ENCODE measurements at places on chromosomes 5 and 9.

DNA sequence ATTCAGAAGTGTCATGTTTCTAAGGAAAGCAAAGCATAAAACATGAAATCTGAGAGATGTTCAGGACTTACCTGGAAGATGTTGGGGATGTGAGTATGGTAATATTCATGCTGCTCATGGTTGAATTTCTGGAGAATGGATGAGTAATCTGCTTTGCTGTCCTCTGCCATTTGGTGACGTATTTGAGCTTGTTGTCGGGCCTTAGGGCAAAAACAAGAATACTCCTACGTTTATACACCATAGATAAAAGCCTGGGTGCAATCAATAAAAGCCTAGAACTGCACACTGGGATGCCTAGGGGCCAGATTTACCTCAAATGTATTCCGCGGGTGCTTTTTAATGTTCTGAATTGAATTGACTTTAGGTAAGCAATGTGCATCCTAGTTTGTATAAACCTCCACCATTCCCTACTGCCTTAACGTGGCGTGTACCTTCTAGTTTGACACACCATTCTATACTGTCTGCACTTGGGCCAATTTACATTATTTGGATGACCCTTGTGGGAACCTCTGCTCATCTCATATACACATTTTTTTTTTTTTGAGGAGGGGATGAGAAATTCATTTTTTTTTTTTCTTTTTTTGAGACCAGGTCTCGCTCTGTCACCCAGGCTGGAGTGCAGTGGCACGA, 94.4 kb downstream of the USP20 start:
- no peak for DNase-seq

GRCh38 chr5:178330791-178331404, 98.3 kb upstream of the PHYKPL start:
- no peak for DNase-seq

- no peak for DNase-seq
Measured at GRCh38 chr5:151699071-151699901, 12.6 kb upstream of the SPARC start.

DNA sequence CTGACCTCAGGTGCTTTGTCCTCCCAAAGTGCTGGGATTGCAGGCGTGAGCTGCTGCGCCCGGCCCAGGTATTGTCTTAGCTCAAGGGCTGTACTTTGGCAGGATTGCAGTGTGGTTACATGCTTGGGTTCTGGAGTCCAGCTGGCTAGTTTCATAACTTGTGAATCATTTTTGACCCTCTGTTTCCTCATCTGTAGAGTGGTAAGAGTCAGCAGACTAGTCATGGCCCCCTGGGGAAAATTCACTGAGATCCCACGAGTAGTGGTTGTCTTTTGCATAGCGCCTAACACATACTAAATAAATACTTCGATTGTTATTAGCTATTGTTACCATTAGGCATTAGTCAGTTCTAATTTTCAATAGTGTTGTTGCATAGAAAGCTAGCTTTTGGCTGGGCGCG, 14.3 kb downstream of the PTPA start:
- DNase-seq = no peak

- DNase-seq = no peak
Measured at GRCh38 chr5:129608350-129608749, 139.5 kb upstream of the MINAR2 start.

GRCh38 chr9:530681-531080, 310.8 kb upstream of the DMRT1 start:
- no peak for DNase-seq

- no peak for DNase-seq
Measured at GRCh38 chr5:90830058-90830457, 271.5 kb downstream of the ADGRV1 start.

GRCh38 chr9:34580358-34580757, 9.2 kb downstream of the CNTFR start:
- DNase-seq = no peak

GRCh38 chr9:2297771-2298170, 282.6 kb downstream of the SMARCA2 start:
- no peak for DNase-seq

DNA sequence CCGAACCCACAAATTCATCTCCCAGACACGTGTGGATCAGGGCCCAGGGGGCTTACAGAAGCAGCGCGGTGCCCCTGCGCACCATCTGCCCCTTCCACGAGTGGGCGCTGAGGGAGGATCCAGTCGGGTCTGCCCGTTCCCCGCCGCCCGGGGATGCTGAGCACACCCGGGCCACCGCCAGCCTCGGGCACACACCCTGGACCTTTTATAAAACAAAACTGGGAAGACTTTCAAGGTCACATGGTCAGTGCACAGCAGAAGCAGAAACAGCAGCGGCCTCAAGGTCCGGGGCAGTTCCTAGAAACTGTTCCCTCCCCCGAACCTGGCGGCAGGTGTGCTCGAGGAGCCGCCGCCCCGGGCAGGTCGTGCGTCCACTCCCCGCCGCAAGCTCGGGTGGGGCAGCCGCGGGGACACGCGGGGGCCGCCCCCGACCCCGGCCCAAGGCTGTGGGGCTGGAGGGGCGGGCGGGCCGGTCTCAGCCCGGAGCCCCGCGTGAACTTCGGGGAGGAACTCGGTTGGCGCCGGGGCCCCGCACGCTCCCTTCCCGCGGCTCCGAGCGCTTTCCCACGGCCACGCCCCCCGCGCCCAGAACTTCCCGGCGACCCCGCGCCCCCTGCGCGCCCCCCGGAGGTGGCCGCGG, 633 bp upstream of the PPP1R26 start:
- peak; percentile 16 for DNase-seq

GRCh38 chr5:66869347-66869746, 273.2 kb downstream of the MAST4 start:
- DNase-seq = no peak

DNA sequence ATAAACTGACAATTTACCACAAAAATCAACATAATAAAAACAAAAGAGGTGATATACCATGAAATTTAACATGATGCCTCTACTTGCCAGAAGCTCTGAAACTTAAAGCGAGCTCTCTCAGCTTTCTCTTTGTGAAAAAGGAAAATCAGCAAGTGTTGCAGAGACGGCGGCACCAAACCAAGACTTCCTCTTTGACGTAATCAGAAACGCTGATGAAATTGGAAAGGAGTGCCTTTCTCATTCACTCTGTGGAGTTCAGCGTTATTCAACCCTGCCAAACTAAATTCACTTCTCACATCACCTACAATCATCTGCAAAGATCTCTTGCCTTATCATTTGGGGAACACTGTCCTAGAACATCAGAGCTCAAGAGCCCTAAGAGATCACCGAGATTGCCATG, 32.2 kb downstream of the ANXA6 start:
- no peak for DNase-seq

GRCh38 chr9:120899490-120900068, 22.6 kb upstream of the PHF19 start:
- DNase-seq = no peak

- DNase-seq = no peak
Measured at GRCh38 chr9:82570226-82570625, 492.7 kb downstream of the RASEF start.

DNA sequence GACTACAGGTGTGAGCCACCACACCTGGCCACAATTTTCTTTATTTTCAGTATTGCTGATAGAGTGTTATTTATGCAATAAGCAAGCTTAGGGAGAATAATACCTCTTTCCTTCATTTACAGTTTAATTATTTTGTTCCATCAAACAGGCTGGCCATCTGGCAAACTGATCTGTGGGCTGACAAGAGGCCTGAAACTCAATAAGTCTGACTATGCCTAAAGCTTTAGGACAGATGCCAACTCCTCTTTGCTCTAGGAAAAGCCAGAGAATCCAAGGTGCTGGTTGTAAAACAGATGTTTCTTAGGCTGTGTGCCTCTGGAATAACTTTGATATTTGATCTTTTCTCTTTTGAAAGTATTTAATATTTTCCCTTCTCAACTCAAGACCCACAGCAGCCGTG, 98.4 kb downstream of the TARS1 start:
- DNase-seq = no peak

DNA sequence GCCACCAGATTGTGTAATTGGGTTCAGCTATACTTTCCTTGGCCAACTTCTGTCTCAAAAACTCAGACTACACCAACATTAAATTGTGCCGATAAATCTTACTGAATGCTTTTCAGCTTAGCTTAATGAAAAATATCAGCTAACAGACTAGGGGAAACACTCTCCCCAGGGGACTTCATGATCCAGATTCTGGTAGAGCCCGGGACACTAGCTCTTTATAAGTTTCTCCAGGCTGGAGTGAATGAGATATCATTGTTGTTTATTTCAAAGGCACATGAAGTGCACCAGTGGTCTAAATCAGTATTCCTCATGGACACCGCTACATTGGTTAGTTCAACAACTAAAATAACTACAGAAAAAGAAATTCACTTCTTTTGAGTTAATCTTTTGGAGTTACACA, 10.5 kb upstream of the LHFPL2 start:
- no peak for DNase-seq

DNA sequence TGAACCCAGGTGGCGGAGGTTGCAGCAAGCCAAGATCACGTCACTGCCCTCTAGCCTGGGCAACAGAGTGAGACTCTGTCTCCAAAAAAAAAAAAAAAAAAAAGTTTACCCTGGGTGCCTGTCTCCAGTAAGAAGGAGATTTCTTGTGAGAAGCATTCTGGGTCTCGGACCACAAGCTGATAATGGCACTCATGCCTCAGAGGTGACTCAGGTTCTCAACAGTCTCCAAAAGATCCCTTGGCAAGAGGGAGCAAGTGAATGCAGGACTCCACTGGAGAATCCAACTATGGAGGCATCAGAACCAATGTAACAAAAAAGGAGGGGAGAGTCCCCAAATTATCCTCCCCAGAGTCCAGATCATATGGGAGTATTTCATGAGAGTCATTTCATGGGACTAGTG, 106.0 kb upstream of the LRRTM2 start:
- no peak for DNase-seq

DNA sequence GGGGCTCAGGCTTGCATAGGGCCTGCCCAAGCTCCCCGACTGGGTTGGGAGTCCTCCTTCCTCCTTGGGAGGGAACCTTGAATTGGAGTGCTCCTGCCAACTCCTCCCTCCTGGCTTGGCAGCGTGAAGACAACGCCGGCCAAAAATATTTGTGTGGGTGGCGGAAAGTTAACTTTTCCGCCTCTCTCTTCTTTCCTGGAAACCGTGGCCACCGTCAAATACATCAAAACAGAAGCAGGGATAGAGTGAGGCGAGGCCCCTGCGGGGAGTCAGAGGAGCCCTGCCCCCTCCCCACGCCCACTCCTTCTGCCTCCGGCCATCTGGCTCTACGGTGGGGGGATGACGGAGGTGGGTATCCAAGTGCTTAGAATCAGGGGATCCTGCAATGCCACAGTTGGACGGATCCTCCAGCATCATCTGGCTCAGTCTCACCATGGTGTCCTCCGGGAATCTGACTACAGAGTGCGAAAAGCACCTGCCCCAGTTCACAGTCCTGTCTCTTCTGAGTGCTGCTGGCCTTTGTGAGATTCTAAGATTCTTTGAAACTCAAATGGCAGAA, 25.2 kb upstream of the SYNPO start:
- DNase-seq = no peak

- DNase-seq = no peak
Measured at GRCh38 chr5:7094626-7095025, 301.3 kb upstream of the ADCY2 start.
